Hematopoietic multipotent progenitor cell treated with erythropoietin and hydrocortisone succinate and interleukin-3 and kit ligand, for 17 days (in vitro differentiated cells): ENCODE measurements at places on chromosomes 7 and 10.

DNA sequence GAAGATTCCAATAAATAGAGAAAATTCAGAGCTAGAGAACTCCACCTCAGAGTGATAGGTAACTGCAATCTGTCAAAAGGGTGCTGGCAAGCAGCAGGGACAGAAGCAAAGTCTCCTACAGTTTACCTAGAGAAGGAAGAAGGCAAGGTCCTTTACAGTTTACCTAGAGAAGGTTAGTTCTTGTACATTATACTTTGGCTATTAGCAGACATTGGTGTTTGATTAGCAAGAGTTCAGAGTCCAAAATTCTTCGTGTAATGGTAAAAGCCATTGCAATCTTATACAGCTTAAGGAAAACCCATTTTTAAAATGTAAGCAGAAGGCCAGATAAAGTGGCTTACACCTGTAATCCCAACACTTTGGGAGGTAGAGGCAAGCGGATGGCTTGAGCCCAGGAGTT lies 45.9 kb downstream of the SLC25A13 start:
- DNase-seq: no peak

GRCh38 chr10:90399782-90400181 lies 458.1 kb downstream of the HTR7 start:
- DNase-seq: no peak

- no peak for DNase-seq
Observed at GRCh38 chr10:17234431-17234945, 6.4 kb downstream of the VIM start.

- DNase-seq: no peak
Observed at GRCh38 chr7:36809086-36809485, 84.8 kb upstream of the AOAH start.

DNA sequence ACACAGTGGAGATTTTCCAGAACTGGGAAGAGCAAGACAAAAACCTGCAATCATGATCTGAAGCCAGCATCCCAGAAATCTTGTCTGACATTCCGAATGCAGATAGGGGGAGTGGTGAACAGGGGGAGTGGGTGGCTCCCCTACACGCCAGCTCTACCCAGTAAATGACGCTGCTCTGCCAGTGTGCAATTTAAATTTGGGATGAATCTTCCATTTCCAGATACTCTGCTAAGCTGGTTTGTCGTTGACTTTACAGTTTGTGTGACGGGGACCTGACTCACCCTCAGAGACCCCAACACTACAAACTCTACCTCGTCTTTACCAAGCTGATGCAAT lies 68.7 kb upstream of the CAMK2B start:
- no peak for DNase-seq

DNA sequence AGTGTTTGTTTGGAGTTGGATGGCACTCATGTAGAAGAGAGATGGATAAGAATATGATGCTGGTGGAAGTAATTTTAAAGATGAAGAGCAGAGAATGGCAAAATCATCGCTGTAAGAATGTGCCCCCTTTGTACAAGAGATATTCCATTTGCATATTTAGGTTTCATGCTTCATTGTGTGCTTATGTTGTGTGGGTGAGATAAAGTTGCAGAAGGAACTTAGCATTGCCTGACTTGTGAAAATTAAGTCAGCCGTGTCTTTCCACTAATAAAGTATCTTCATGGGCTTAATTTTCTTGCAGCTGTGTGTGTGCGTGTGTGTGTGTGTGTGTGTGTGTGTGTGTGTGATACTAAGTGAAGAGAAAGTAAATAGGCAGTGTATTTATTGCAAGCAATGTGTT lies 381.9 kb downstream of the OTUD1 start:
- no peak for DNase-seq

DNA sequence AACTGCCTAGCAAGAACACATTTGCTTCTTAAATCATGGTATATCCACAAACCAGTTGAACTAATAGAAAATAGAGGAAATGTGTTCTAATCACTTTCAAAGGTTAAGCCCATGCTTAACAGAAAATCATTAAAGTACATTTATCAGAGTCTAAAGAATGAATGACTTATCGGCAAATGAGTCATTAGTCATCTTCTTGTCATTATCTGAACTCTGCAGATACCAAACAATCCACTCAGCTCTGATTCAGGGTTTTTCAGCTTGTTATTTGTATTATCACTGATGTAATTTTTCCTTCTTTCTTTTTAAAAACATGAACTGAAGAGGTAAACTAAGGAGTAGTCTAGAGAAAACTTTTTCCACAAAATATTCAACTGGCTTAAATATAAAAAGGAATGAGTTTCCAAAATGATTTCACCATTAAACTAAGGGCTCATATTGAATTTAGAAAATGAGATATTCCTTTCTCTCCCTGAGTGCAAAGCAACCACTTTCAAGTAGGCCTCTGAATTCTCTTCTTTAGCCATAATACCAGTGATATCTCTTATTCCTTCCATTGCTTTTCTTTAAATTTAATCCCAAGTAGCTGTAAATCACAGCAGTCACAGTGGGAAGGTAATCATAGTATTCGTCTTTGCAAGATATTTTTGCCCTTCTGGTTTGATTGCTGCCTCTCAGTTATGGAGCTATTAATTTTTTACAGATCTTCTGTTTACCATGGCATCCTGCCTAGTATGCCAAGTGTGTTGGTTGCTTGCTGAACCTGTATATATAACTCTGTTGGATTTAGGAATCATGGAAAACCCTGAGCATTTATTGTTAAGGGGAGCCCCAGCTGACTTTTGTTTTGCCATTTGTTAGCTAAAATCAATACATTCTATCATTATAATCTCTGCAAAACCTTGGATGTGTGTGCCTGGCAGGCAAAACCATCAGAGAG lies 125.1 kb downstream of the THSD7A start:
- DNase-seq: no peak

DNA sequence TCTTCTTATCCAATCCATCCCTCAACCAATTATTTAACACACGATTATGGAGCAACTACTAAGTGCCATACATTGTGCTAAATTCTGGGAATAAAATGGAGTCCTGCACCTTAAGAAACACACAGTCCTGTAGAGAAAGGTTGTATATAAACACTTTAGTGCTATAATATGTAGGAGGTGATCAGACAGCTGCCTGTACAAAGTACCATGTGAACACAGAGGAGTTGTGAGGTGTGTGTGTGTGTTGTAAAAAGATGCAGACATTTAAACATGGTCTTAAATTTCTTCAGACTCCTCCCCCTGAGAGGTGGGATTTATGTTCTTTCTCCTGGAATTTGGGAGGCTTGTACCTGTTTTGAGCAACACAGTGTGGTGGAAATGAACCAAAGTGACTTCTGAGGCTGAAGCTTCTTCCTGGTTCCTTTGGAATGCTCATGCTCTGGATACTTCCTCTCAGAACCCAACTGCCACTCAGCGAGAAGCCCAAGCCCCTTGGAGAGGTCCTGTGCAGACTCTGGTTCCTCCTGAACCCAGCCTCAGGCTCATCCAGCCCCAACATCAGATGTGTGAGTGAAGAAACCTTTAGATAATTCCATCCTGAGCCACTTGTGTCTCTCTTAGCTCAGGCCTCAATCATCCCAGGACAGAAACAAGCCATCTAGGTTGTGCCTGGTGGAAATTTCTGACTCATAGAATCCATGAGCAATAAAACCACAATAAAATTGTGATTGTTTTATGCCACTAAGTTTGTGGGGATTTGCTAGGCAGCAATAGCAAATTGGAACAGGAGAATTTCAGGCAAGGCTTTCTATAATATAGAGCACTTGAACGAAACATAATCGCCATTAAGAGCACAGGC lies 161.2 kb upstream of the FAM3C start:
- no peak for DNase-seq

DNA sequence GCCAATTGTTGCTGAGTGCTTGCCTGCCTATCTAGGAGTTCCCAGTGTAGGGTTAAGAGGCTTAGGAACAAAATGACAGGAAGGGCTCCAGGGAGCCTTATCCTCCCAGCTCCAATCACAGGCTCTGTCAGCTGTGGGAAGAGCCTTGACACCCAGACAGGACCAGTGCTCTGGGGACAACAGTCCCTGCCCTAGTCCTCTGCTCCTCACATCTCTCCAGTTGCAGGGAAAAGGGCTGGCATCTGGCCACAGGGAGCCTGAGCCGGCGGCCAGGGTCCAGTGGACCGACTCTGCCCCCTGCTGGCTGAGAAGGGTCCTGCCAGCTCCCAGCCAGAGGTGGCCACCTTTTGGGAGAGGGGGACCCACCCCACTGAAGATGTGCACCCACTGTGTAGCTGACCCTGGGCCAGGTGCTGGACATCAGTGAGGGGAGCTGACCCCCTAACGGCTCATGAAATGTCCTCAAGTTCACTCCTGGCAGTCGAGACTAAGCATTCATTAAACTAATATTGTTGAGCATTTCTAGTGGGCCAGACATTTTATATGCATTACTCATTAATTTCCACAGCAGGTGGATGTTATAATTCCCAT lies 17.6 kb downstream of the DNAJB12 start:
- DNase-seq: peak; percentile 87

DNA sequence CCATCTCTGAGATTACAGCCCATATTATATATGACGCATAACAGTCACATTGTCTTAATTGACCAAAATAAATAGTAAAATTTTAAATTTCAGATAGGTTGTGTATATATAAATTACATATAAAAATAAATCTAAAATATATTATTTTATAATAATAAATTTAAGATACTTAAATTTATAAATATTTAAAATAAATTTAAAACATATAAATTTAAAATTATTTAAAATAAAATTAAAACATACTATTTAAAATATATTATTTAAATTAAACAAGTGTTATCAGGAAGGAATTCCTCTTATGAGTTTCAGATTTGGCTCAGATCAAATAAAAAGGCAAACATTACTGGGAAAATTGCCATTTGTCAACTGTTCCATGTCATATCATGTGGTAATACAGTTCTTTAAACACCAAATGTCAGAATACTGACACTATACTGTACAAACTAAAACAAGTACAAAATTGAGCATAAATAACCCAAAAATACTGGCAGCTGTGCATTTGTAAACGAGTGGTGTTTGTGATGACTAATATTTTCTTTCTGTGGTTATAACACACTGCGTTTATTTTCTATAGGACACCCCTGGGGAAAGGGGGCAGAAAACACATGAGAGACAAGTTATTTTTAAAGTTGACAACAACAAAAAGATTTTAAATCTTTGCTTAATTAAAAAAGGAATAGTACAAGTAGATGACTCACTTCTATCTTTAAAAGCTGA lies 71.3 kb upstream of the DGKB start:
- no peak for DNase-seq

- DNase-seq: no peak
Observed at GRCh38 chr10:56240471-56240870, 120.6 kb downstream of the ZWINT start.

DNA sequence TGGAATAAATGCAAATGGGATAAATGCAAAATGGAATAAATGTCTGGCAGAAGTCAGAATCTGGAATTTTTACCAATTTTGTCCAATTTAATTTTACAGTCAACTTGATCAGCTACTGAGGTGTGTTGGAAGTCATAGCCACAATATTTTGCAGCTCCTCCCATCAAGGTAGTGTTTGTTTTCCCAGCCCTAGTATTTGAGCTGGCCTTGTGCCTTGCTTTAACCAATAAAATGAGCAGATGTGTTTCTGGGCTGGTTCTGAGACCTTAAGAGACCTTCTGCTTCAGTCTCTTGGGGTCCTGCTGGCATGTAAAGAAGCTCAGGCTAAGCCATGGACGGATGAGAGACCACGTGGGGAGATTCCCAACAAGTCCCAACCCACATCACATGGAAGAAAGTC lies 42.7 kb upstream of the RSBN1L start:
- DNase-seq: no peak

GRCh38 chr7:8823486-8823885 lies 390.1 kb downstream of the NXPH1 start:
- no peak for DNase-seq

DNA sequence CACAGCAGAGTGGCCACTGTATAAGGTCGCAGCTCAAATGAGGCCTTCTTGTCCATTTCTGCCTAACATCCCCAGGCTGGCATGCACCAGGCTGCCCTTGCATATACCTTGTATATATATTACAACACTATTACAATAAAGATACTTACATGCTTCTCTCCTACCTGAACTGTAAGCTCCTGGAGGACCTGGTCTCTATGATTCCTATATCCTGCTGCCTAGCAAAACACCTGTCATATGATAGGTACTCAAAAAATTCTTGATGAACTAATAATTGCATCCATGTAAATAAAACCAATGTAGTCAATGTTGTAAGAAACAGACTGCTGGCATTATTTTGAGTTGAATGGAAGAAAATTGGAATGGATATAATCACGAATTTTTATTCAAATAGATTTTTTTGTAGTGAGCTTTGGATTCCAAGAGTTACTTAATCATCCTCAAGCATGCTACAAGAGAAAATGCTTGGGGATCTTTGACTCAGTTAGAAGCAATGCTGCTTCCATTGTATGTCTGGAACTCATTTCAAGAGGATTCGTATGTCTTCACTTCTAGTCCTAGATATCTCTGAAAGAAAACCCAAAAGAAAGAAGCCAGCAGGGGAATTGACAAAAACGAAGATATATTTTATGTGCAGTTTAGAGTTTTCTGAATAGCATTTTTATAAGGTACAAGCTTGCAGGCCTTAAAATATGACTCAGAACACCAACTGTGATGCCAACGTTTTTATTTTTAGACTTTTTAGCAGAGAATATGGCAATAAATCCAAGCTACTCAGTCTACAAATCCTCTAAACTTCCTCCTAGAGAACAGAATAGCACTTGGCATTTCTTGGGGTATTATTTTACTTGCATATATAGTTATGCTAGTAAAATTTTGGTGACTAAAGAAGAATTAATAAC lies 53.1 kb downstream of the OSBPL3 start:
- no peak for DNase-seq

- no peak for DNase-seq
Observed at GRCh38 chr7:147412782-147413556, 1177.6 kb upstream of the C7orf33 start.

- no peak for DNase-seq
Observed at GRCh38 chr7:84393786-84394185, 199.2 kb upstream of the SEMA3A start.
